K562 (cell line): ENCODE measurements at places on chromosomes 13 and 19.

DNA sequence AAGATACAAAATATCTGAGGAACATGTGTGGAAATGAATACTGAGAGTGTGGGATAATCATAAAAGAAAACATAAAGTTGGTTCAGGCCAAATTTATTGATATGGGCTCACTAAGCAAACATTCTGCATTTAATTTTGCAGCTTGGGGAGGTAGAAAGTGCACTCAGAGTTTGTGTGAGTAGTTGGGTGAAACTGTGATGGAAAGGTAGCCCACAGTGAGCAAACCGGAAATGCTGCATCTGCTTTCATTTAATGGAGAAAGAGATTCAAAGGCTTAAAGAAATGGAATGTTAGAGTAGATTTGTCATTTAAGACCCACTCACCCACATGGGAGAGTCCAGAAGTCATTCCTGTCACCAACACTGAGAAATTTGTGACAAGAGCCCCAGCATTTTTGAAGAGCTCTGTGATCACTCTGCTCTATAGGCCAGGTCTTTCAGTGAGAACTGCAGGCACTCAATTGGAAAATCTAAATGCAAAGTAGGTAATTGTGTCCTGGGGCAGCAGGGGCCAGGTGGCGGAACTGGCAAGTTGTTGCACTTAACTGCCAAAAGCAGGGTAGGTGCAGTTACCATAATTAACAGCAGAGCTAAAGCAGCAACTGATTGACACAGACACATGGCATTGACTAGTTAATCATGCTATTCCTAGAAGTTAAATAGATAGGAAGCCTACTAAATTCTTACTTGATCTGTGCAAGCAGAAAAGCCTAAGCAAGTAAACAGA is 1228.3 kb upstream of the PCDH20 start:
- DNase-seq, result no peak

GRCh38 chr19:40356681-40357595 is 8.4 kb downstream of the PLD3 start:
- DNase-seq, result no peak

- peak; percentile 86 for DNase-seq
Measured at GRCh38 chr19:19185853-19186740, 5.9 kb downstream of the BORCS8 start.

- no peak for DNase-seq
Measured at GRCh38 chr13:68808456-68808855, 1299.2 kb upstream of the ATXN8OS start.

DNA sequence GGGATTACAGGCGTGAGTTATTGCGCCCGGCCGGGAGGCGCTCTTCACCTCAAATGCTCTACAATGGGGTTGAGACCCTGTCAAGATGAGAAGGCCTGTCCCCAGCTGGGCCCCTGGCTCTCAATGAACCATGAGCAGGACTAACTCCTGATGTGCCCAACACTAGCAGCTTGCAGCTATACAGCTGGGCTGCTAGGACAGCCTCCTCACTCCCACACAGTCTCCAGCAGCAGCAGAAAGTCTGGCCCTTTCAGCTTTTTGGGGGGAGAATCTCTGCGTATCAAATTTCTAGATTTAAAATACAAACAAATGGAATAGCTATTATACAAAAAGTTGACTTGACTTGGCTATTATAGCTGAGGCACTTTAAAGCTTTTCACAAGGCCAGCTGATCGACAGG is 30.2 kb downstream of the TMTC4 start:
- no peak for DNase-seq

DNA sequence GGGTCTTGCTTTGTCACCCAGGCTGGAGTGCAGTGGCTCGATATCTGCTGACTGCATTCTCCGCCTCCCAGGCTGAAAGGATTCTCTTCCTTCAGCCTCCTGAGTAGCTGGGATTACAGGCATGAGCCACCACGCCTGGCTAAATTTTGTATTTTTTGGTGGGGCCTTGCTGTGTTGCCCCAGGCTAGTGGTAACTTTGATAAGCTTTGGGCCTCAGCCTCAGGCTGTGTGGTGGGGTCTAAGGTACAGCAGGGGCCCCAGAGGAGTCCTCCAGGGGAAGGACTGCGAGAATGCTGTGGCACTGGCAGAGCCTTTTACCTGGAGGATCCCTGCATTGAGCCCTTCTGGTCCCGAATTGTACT is 7.2 kb downstream of the DOT1L start:
- DNase-seq, result no peak

DNA sequence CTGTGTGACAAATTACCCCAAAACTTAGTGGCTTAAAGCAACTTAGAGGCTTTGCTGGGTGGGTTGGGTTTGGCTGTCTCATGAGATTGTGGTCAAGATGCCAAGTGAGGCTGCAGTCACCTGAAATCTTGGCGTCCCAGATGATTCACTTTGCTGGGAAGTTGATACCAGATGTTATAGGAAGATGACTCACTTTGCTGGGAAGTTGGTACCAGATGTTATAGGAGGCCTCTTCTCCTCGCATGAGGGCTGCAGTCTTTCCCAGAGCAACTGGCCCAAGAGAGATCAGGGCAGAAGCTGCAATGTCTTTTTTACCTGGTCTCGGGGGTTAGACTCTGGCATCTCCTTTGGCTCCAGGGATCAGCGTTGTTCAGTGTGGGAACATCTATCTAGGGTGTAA is 16.8 kb downstream of the TEX29 start:
- DNase-seq, result no peak

- DNase-seq, result no peak
Measured at GRCh38 chr19:40392894-40393517, 3.0 kb upstream of the HIPK4 start.

- no peak for DNase-seq
Measured at GRCh38 chr13:112103961-112104880, 37.3 kb downstream of the SOX1 start.

GRCh38 chr13:74555651-74556420 is 421.6 kb upstream of the KLF12 start:
- DNase-seq, result no peak
